Activated naive CD4-positive, alpha-beta T cell (primary cell): ENCODE measurements at places on chromosomes 12 and 14.

DNA sequence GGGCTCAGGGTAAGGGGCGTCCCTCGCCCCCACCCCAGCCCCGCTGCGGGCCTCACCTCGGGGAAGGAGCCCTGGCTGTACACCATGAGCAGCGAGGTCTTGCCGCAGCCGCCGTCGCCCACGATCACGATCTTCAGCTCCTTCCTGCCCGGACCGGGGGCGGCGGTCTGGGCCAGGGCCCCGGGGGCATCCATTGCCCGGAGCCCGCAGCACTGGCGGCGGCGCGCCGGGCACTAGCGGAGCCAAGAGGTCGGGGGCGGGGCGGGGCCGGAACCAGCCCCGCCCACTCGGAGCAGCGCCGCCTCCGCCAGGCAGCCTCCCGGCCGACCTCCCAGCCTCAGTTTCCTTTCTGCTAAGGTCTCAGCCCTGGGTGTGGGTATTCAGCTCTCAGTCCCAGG lies at the start of gene RHOF:
TSS of gene RHOF (minus strand) at position 249 of the 398 bp plus-strand sequence. CDS start at position 194, 55 bp downstream.
- DNase-seq = peak; percentile 72

GRCh38 chr14:71204231-71204630 lies 297.0 kb downstream of the PCNX1 start:
- DNase-seq = no peak

GRCh38 chr14:76056128-76056527 lies 70.6 kb downstream of the IFT43 start:
- DNase-seq = no peak

- DNase-seq = no peak
Measured at GRCh38 chr14:81412779-81413178, 12.7 kb upstream of the STON2 start.

DNA sequence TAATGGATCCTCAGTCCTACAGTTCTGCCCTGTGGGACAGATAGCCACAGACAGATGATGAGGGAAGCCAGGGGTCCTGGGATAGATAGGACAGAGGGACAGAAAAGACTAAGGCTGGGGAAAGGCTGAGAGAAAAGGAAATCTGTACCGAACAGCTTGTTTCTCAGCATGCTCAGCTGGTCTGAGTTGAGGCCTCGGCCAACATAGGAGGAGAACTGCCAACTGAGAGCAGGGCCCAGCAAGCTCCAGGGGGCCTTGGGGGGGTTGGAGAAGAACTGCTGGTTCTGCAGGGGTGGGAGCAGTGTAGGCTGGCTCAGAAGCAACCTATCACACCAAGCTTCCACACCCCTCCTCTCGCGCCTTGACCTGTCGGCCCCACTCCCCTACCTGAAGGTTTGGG lies 10.1 kb downstream of the IL23A start:
- DNase-seq = no peak

DNA sequence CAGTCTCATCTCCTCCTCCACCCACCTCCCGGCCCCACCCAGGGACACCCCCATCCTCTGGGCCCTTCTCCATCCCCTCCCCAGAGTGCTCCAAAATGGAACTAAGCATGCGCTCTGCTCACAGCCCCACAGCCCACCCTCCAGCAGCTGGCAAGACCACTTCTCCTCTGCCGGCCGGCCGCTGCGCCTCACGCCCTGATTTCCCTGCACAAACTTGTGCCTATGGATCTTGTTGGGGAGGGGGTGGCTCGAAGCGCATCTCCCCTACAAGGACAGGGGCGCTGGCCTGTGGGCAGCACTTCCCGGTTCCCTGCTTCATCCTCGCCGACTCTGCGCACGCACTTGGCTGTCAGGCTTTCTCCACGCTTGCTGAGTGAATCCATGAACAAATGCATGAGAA lies 19.5 kb upstream of the NUDT14 start:
- DNase-seq = no peak

GRCh38 chr14:89137526-89138163 lies 279.4 kb downstream of the FOXN3 start:
- DNase-seq = no peak

- DNase-seq = no peak
Measured at GRCh38 chr14:79278798-79279644, 932.3 kb downstream of the DIO2 start.
